ENCODE measurements at places on chromosomes 7 and 10.

DNA sequence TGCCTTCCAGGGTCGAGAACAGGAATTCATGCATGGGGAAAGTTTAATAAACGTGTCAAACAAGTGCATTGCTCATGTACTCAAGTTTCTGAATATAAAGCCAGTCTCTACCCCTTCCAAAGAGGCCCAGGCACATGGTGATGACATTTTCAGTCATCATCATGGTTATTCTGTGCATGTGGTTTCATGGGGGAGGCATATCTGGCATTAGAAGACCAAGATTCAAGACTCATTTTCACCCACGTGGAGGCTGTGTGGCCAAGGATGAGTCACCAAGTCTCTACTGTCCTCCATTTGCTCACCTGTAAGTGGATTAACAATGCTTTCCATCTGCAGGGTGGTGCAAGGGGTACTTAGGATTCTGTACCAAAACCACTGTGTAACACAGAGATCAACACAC, 34.0 kb upstream of the CNPY1 start:
- no peak for DNase-seq

- DNase-seq, result peak; percentile 4
Measured at GRCh38 chr7:139482662-139483466, 609 bp downstream of the KLRG2 start.

GRCh38 chr10:18399158-18399557, 252.2 kb downstream of the NSUN6 start:
- DNase-seq, result no peak

DNA sequence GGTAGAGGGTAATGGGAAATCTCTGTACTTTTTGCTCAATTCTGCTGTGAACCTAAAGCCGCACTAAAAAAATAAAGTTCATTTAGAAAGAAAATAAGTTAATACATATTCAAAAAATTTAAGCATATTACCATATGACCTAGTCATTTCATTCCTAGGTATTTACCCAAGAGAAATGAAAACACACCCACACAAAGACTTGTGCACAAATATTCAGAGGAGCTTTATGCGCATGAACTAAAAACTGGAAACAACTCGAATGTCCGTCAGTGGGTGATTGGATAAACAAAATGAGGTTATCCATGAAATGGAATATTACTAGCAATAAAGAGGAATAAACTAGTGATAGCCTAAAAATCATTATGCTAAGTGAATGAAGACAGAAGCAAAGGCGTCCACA, 62.6 kb upstream of the ZNRF2 start:
- no peak for DNase-seq
